ENCODE measurements at places on chromosomes 3 and 15.

DNA sequence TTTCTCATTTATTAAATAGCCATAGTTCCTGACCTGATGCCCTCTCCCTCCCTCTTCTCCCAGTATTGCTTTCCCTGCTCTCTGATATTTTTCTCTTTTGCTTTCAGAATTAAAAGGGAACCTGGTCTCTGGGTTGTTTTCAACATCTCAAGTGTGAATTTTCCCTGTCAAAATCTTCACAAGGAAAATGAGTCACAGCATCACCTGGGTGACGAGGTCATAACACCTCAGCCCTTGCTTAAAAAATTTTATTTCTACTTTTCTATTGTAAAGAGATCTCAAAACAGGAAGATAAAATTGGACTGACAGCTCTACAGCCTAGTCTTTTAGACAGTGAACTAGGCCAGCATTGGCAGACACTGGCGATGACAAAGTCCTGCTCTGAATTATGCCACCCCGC is 40.1 kb downstream of the GAP43 start:
- DNase-seq, result no peak

- DNase-seq, result no peak
These were observed 25.8 kb upstream of the DOCK3 start for GRCh38 chr3:50648944-50649343.

GRCh38 chr3:126834596-126835471 is 130.8 kb downstream of the CHCHD6 start:
- no peak for DNase-seq

GRCh38 chr3:47384425-47384824 is 3.6 kb downstream of the PTPN23 start:
- DNase-seq, result no peak

GRCh38 chr15:82768414-82769054 is 37.3 kb downstream of the FSD2 start:
- DNase-seq, result no peak

GRCh38 chr3:159796744-159797143 is 191.9 kb upstream of the IL12A start:
- no peak for DNase-seq

DNA sequence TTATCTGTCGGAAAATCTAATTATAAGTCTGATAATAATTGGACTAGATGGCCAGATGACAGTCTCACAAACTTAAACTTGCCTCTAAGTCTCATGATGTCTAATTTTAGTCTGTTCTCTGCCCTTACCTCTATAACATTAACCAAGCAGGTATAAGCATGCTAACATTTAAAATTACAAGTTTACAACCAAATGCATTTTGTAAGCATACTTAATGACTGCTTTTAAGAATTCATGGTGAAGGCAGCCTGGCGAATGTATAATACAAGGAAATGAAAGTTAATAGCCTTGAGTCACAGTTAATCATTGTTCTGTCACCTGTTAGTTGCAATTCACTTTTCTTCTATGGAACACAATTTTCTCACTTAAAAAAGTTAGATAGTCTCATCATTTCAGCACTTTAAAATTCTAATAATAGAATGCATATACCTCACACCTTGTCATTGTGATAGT is 16.5 kb downstream of the BCHE start:
- DNase-seq, result no peak

- no peak for DNase-seq
These were observed 22.1 kb upstream of the IP6K2 start for GRCh38 chr3:48738926-48739616.

DNA sequence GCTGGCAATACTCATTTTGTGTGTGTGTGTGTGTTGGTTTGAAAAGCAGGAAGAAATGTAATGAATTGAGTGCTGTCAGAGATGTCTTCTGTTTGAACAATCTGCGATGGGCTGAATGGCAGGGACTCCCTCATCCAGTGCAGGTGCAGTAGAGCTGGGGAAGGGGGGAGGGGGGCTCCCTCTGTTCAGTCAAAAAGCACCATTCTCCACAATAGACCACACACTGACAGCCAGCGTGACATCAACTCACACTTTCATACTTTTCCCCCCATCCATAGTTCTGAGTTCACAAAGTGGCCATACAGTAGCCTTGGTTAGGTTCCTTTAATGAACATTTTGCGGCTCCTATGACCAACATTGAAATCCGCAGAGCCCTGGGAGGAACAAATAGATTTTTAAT is 10.4 kb downstream of the SOX2 start:
- DNase-seq, result peak; percentile 82

DNA sequence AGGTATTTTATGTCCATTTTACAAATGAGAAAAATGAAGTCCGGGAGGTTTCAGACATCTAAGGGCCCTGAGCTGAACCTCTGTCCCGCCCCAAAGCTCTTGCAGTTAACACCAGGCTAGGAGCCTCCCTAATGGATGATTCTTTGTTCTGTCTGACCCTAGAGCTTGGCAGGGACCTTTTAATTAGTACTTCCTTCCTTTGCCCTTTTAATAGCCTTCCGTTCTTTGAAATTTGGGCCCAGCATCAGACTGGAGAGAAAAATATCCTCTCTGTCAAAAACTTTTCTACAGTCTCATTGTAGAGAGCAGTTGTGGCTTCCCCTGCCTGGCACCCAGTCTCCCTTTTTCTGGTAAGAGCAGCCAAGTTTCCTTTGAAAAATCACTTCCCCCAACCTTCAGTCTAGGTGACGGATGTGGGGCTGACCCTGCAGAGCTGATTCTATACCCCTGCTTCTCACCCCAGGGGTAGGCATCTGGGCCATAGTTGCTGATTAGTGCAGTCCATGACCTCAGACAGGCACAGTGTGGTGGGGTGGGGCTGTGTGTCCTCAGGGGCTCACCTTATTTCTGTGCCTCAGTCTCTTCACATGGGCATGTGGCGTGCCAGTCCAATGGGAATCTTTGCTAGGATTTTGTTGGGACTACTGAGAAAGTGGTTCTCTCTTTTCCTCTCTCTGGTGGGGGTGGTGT is 220.4 kb downstream of the ADAMTS9 start:
- no peak for DNase-seq
